ENCODE measurements at places on chromosomes 12 and 14.
A peak's percentile ranks its signal among the peaks of the same experiment; 100 is the strongest.

GRCh38 chr14:77266336-77266735 lies 4.7 kb downstream of the NGB start:
- no peak for DNase-seq

GRCh38 chr12:90572778-90573177 lies 382.2 kb downstream of the CCER1 start:
- no peak for DNase-seq

GRCh38 chr12:93954166-93955112 lies 193.9 kb upstream of the PLXNC1 start:
- peak; percentile 75 for DNase-seq

DNA sequence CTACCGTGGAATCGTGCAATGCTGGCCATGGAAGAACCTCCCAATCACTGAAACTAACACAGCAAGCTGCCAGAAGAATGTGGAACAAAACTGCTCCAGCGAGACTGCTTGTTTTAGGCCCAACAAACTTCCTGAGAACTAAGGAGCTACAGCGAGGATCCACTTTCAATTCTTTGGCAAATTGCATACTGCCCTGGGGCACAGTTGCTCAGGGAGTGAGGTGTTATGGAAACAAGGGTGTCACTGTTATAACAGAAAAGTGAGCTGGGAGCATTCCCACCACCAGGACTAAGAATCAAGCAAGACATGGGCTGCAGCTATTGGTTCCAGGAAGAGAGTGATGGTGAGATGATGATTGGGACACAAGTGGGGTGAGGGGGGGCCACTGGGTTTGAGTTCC lies 1606.1 kb upstream of the FLRT2 start:
- DNase-seq, result no peak

DNA sequence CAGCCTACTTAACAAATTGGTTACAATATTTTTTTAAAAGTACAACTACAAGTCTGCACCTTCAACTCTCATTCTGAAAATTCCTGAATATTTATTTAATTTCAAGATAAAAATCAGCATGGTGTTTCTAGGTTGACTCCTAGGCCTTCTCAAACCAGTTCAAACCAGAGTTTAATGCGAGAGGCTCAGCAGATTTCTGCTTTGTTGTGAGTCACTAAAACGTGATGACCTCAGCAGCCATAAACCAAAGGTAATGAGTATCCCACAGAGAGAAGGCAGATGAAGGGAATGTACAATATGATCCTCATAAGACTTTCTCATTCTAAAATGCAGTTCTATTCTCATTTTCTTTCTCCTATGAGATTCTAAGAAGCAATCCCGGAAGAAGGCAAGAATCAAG lies 1.5 kb downstream of the PRDM4 start:
- DNase-seq, result no peak

Data from right cardiac atrium (tissue), 5 donors.